B cell (primary cell): ENCODE measurements at places on chromosomes 16 and 17. TPM values are rescaled to one million over a fixed set of nuclear protein-coding genes. Genes with fewer than 3 reads are reported as not detected.

The RND2 gene
- total RNA-seq = 0.44 and 1.2 TPM in 2 replicates

The PRR35 gene
- total RNA-seq = not detected in 2 replicates

The MMP28 gene
- total RNA-seq = 2.0 and 2.4 TPM in 2 replicates

The USH1G gene
- not detected in 2 replicates for total RNA-seq

The DDX5 gene
- total RNA-seq = 1,506 and 1,560 TPM in 2 replicates

The FNDC8 gene
- total RNA-seq = not detected in 2 replicates

The ABCC11 gene
- total RNA-seq = not detected in 2 replicates

The ELMO3 gene
- total RNA-seq = 8.3 and 9.6 TPM in 2 replicates

The HOXB4 gene
- 1.5 and 1.7 TPM in 2 replicates for total RNA-seq

The PPL gene
- not detected in 2 replicates for total RNA-seq

The RASD1 gene
- 3.2 and 4.4 TPM in 2 replicates for total RNA-seq

The GPRC5B gene
- not detected in 2 replicates for total RNA-seq

The ATXN7L3 gene
- total RNA-seq = 107 and 119 TPM in 2 replicates

The OR4D1 gene
- total RNA-seq = not detected in 2 replicates

The SLC39A11 gene
- total RNA-seq = 35.5 and 39.6 TPM in 2 replicates

The MYH1 gene
- total RNA-seq = not detected in 2 replicates

The CRHR1 gene
- not detected in 2 replicates for total RNA-seq

The SLC47A2 gene
- total RNA-seq = not detected in 2 replicates

The MYH13 gene
- not detected in 2 replicates for total RNA-seq

The NUPR1 gene
- not detected in 2 replicates for total RNA-seq

The ZPBP2 gene
- 1.7 and 2.0 TPM in 2 replicates for total RNA-seq

The SBK1 gene
- 1.2 and 1.3 TPM in 2 replicates for total RNA-seq

The DVL2 gene
- total RNA-seq = 104 and 116 TPM in 2 replicates

The PSMD12 gene
- total RNA-seq = 36.5 and 36.7 TPM in 2 replicates

The FOXJ1 gene
- 0.12 and 0.20 TPM in 2 replicates for total RNA-seq

The HASPIN gene
- 2.4 and 3.1 TPM in 2 replicates for total RNA-seq

The ASIC2 gene
- total RNA-seq = not detected in 2 replicates

The CDK5R1 gene
- 6.2 and 7.2 TPM in 2 replicates for total RNA-seq

The CHST4 gene
- total RNA-seq = not detected in 2 replicates

The TLCD2 gene
- not detected in 2 replicates for total RNA-seq

The SOST gene
- total RNA-seq = not detected in 2 replicates

The TBX2 gene
- not detected in 2 replicates for total RNA-seq

The LYRM9 gene
- 12.1 and 14.0 TPM in 2 replicates for total RNA-seq

The TPSD1 gene
- total RNA-seq = not detected in 2 replicates

The NACA2 gene
- not detected in 2 replicates for total RNA-seq

The NPW gene
- total RNA-seq = 0.70 and 1.7 TPM in 2 replicates

The FOXN1 gene
- total RNA-seq = not detected in 2 replicates

The KRTAP4-4 gene
- not detected in 2 replicates for total RNA-seq
